Activated CD8-positive, alpha-beta memory T cell treated with anti-CD3 and anti-CD28 coated beads, Interleukin-2, amount 10 ng/mL, durations not matched to agents 7 days and 5 days (primary cell): ENCODE measurements at places on chromosomes 7 and 10. TPM values are rescaled to one million over a fixed set of nuclear protein-coding genes. Genes with fewer than 3 reads are reported as not detected.
A peak's percentile ranks its signal among the peaks of the same experiment; 100 is the strongest.

The HHEX gene
- 0.23 TPM for total RNA-seq

GRCh38 chr7:1901431-1902210 is 231.5 kb downstream of the ELFN1 start:
- no peaks in the 10 kb centered on the region for H3K4me1 ChIP-seq
- no peaks in the 10 kb centered on the region for H3K27me3 ChIP-seq
- no peak overlapping the region for H3K4me3 ChIP-seq
- no peak overlapping the region for H3K27ac ChIP-seq

GRCh38 chr10:30631188-30631587 is 1.6 kb upstream of the LYZL2 start:
- H3K36me3 ChIP-seq: no peaks in the 10 kb centered on the region
- peaks cover 45% of the 10 kb centered on the region for H3K27me3 ChIP-seq
- DNase-seq: no peak

DNA sequence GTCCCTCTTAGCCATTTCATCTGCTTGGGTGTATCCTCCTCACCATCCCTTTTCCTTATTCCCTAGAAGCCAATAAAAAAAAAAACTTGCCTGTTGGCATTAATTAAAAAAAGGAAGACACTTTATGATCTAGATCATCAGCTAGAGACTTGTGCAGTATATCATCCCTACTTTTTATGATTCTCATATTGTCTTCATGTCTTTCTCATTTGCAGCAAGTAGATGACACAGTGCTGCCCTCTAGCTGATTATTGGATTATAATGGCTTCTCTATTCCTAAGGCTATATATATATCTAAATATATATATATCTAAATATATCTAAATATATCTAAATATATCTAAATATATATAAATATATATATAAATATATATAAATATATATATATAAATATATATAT is 272.4 kb upstream of the LRGUK start:
- no peak for DNase-seq
- H3K27ac ChIP-seq: no peak overlapping the region
- peaks cover 1% of the 10 kb centered on the region for H3K4me1 ChIP-seq
- H3K36me3 ChIP-seq: no peaks in the 10 kb centered on the region
- no peak overlapping the region for H3K4me3 ChIP-seq

- H3K4me3 ChIP-seq: no peak overlapping the region
- peaks cover 1% of the 10 kb centered on the region for H3K36me3 ChIP-seq
- peaks cover 11% of the 10 kb centered on the region for H3K4me1 ChIP-seq
- DNase-seq: no peak
Observed at GRCh38 chr7:139817249-139817648, 11.8 kb upstream of the TBXAS1 start.

GRCh38 chr7:77497079-77497478 is 40.0 kb upstream of the PTPN12 start:
- no peak overlapping the region for H3K4me3 ChIP-seq
- H3K4me1 ChIP-seq: no peaks in the 10 kb centered on the region
- H3K36me3 ChIP-seq: peaks cover 2% of the 10 kb centered on the region
- DNase-seq: no peak
- H3K27me3 ChIP-seq: peaks cover 5% of the 10 kb centered on the region

DNA sequence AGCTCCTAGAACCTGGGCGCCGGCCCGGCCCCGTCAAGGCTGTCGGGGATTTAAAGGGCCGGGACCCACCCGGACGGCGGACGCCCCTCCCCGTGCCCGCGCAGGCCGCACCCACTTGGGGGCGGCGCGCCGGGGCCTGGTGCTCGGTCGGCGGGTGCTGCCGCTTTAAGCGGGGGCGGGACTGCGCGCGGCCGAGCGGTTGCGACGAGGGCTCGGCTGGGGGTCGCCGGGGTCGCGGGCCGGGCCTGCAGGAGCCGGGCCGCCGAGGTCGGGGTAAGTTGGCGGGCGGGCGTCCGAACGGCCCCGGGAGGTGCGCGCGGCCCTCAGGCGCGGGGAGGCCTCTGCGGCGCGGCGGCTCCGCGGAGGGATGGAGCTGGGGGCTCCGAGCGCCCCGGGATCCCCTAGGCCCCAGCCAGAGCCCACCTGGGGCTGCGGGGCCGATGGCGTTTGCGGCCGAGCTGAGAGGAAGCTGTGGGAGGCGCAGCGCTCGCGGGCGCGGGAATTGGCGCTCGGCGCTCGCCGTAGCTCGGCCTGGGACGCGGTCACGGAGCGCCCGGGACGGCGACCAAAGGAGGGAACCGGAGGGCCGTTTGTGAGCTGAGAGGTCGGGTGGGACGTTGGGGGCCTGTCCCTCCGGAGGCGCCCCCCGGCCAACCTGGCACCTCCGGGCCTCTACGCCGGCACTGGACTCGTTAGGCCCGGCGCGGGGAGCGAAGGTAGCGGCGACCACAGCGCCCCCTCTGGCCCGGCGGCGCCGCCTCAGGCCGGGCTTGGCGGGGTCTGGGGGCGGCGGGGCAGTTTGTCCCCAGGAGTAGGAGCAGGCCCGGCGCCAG is at the start of gene TRRAP:
Gene TRRAP, plus strand, starts transcription at position 168 of the 833 bp plus-strand sequence. CDS start 2,619 bp downstream, outside the sequence.
- peaks cover 13% of the 10 kb centered on the region for H3K36me3 ChIP-seq
- H3K27ac ChIP-seq: peak within 1 kb of the TSS; percentile 95
- H3K4me1 ChIP-seq: peaks cover 19% of the 10 kb centered on the region
- peak within 1 kb of the TSS; percentile 88 for H3K4me3 ChIP-seq
- peaks cover 3% of the 10 kb centered on the region for H3K27me3 ChIP-seq
- peak; percentile 79 for DNase-seq

DNA sequence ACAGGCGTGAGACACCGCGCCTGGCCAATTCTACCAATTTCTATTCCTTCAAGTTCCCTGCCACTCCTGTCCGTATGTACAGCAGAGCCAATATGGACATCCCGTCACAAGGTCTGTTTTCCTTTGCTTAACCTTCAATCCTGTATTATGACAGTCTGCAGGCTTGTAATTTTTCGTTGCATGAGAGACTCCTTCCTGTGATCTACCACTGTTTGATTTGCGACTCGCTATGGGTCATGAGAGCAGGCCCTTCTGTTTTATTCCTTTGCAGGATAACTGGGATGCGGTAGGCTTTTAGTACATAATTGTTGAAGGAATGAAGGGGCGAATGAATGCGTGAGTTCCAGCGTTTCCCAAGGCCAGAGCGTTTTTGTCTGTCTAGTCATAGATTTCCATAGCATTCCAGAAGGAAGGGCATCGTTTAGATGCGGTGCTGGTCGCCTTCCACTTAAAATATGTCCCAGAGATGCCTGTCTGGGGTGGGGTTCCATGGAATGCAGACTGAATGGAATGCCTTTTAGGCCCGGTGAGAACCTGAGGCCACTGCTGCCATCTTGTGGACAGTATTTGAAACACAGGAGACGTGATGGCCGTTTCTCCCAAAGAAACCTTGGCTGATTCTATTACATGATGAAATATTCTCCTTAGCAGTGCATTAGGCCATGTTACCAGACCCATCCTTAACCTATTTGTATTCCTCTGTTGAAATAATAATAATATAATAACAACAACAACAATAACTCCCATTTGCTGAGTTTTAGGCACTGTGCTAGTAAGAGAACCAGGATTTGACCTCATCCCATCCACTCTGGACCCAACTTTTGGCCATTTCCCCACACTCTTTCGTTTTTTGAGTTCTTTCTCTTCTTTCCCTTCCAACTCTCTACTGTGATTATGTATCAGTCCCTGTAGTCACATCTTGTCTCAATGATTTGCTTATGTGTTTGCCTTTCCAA is 193.2 kb downstream of the MYOF start:
- peak; percentile 56 for DNase-seq
- H3K36me3 ChIP-seq: no peaks in the 10 kb centered on the region
- no peak overlapping the region for H3K4me3 ChIP-seq
